ENCODE measurements at places on chromosomes 11 and 22.

- DNase-seq, result no peak
Measured at GRCh38 chr11:70472240-70472639, 73.9 kb downstream of the CTTN start.

GRCh38 chr22:18997925-18998315, 61.8 kb upstream of the PRODH start:
- DNase-seq, result no peak

GRCh38 chr22:30315962-30316576, 10.7 kb downstream of the TBC1D10A start:
- DNase-seq, result no peak

DNA sequence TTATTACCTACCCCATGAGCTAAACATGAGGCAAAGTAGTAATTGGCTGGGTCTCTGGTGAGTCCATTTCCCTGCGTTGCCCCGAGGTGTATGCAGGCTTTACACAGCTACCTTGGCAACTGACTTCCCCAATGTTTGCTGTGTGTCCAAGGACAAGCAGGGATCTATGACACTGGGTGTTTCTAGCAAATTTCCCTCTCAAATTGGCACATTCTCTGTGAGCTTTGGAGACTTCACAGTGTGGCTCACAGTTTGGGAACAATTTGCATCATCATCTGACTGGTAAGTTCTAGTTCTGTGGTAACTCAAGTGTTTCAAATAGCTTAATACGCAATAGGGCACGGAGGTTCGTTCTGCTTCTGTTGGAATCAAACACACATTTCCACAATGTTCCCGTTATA, 12.5 kb downstream of the NNMT start:
- DNase-seq, result no peak

DNA sequence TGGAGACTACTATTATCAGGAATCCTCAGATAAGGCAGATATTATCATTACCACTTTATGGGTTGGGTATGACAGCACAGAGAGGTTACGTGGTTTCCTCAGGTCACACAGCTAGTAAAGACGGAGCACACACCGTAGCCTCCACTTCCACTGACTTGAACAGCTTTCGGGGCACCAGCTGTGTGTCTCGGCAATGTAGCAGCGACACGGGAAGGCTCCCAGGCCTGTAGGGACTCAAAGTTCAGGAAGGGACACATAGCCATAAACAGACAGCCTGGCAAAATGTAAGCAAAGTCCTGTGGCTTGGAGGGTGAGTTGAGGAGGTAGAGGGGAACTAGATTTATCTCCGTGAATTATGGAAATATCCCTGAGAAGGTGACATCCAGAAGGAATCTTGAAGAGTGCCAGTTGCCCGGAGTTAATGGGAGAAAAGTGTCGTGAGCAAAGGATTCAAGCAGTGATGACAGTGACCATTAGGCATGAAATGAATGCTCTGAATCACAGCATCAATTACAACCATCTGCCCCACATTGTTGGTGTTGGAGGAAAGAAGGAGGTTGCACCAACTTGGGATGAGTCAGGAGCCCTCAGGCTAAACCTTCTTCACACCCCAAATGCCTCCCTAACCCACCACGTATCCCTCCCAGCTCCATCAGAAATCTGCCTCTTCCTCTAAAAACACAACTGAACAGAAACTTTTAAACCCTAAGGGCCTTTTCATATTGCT, 106.7 kb upstream of the ASPHD2 start:
- DNase-seq, result no peak

DNA sequence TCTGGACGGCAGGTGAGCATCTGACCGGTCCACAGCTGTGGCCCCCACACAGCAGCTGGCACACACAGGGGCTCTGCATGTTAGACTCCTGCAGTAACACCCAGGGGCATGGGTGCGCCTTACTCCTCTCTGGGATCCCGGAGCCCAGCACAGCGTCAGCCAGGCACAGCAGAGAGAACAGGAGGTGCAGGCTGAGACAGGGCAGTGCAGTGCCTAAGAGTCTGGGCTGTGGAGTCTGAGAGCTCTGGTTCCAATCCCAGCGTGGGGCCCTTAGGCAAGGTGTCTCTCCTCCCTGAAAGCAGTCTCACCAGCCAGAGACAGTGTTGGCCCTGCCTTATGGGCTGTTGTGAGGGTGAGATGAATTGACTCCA, 2.3 kb downstream of the NUDT8 start:
- no peak for DNase-seq

GRCh38 chr11:9568854-9569587, 4.4 kb upstream of the WEE1 start:
- DNase-seq, result no peak

DNA sequence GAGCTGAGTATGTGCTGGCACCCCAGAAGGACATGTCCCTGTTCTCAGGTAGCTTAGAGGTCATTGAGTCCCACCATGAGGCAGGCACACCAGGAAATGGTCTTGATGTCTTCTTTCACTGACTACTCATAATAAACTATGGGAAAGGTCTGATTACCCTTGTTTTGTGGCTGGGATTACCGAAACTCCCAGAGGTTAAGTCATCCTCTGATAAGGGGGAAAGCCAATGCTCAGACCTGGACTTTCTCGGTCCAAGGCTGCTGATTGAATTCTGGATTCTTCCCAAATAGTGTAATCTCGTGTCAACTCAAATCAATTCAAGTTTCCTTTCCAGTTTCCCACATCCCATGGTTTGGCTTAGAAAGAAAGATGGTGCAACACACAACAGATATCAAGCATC, 3.7 kb upstream of the CD44 start:
- DNase-seq, result no peak

DNA sequence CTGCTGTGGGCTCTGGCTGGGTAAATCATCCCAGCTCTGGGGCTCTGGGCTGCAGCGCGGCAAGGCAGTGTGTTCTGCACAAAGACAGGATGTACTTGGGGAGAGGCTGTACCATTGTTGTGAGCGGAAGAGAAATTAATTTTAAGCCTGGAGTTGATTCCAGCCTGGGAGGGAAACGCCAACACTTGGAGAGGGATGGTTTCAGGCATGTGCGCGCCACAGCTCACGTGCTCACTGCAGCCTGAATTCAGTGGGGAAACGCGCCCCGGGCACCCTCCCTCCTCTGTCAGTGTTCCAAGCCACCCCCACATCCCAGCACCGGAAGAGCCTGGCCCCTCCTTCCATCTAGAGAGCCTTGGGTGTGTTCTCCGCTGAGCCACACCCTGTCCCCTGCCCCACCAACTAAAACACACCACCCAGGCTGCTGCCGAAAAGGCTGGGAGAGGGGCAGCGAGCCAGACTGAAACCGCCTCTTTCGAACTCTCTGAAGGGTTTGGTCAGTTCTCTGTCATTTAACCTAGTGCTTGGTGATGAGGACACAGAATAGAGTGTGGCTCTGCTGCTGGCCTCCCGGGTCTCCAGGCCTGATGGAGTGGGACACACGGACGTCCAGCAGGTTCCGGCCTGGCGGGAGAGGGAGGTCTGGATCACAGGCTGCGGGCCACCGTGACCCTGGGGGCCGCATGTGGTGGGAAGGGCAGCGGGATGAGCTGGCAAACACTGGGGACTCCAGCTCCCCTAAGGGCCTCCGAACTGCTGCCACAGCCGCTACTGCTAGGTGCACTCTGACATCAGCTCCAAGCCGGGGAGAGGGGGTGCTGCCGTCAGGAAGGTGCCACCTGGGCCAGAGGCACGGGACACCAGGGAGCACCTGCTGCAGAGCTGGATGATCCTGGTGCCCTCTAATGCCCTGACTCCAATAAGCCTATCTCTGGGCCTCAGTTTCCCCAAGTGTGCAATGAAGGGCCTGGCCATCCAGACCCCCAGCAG, 230.8 kb downstream of the CTTN start:
- peak; percentile 51 for DNase-seq

GRCh38 chr11:134479206-134480135, 67.4 kb upstream of the B3GAT1 start:
- no peak for DNase-seq

DNA sequence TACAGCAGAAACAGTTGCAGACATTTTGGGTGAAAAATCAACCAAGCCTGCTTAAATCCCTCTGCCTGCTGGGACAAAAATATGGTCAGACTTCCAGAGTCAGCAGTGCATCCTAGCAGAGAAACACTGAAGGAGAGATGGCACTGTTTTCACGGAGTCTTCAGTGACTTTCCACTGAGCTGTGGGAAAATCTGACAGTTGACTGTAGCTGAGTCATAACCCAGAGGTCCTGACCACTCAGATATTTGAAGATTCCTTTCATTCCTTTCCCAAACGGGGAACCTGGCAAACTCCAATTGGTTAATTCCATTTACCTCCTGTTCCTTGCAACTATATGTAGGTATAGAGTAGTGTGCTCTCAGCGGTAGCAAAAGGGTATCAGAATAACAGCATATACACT, 20.9 kb upstream of the UPB1 start:
- no peak for DNase-seq

DNA sequence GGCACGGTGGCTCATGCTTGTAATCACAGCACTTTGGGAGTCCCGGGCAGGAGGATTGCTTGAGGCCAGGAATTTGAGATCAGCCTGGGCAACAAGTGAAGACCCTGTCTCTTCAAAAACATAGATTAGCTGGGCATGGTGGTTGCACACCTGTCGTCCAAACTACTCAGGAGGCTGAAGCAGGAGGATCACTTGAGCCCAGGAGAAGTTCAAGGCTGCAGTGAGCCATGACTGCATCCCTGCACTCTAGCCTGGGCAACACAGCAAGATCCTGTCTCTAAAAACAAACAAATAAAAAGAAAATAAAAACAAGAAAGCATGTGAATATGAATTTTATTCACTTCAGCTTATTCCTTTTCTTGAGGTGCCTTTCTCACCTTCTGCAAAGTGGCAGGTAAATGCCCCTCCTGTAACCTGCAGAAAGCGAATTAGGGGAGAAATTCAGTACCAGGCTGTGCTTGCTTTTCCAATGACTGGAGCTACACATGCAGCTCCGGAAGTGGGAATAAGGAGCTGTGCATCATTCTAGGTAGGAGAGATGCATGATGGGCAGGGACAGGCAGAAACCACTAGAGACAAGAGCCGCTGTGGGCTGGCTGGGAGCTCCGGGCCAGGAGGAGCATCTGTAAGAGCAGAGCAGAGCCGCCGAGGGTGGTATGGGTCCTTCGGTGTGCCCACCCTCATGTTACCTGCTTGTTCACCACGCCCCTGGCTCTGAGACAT, 14.7 kb upstream of the KCTD17 start:
- DNase-seq, result no peak

DNA sequence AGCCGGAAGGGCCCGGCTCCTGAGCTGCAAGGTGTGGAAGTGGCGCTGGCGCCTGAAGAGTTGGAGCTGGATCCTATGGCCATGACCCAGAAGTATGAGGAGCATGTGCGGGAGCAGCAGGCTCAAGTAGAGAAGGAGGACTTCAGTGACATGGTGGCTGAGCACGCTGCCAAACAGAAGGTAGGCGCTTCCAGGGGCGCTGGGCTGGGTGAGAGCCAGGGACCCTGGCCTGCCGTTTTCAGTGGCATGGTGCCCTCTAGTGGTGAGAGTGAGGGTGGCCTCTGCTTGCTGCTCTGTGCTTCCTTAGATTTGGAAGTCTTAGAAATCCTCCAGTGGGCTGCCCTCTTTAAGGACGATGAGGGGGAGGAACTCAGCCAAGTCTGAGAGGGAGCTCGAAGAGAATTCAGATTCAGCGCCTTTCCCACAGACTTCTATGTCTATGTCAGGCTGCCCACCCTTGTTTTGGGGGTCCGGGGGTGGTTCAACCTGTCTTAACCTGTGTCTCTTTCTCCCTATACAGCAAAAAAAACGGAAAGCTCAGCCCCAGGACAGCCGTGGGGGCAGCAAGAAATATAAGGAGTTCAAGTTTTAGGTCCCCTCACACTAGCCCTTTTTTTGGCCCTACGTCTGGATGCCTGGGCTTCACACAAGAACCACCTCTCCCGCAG, 1.8 kb upstream of the PACS1 start:
- peak; percentile 44 for DNase-seq

DNA sequence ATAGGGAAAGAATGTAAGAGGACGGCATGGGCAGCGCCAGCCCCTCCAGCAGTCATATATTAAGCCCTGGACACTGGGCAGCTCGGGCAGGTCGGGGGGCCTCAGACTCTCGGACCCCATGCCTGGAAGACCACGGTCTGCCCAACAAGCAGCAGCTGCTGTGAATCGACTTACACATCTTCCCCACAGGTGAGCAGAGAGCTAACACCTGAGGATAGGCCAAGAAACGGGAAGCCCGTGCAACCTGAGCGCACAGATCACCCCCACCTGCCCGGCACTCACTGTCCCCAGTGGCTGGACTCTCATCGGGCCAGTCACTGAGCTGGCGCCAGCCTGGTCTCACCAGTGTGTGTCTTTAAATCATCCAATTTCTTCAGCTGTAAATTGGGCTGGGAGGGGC, 4.7 kb upstream of the TCF20 start:
- no peak for DNase-seq

- peak; percentile 46 for DNase-seq
Measured at GRCh38 chr22:24525416-24526037, 29.4 kb downstream of the GUCD1 start.

GRCh38 chr11:126543691-126544090, 188.2 kb downstream of the ST3GAL4 start:
- DNase-seq, result no peak

DNA sequence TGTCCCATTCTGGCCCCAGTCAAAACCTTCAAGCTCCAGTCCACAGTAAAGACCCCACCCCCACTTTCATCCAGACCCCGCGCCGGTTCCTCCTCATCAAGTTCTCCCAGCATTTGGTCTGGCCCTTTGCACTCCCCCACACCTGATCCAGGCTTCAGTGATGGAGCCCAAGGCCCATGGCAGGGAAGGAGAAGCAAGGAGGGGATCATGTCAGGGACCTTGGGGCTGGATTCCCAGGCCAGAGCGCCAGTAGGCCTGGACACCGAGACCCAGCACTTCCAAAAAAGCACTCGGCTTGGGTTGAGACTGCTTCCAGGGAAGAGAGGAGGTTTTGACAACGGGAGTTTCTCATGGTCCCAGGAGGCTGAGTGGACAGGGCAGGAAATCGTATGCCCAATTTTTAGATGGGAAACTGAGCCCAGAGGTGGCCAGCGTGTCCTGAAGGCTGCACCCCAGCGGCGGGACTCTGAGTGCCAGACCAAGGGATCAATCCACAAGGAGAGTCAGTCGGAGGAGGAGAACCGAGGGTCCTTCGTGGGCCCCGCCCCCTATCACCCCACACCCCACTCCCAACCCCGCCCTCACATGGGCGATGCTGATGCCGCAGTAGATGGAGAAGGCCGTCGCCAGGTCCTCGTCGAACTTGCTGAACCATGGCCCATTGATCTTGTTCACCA, 90.5 kb downstream of the PDE2A start:
- DNase-seq, result no peak

GRCh38 chr11:37718431-37718999, 1120.5 kb upstream of the RAG2 start:
- DNase-seq, result no peak

DNA sequence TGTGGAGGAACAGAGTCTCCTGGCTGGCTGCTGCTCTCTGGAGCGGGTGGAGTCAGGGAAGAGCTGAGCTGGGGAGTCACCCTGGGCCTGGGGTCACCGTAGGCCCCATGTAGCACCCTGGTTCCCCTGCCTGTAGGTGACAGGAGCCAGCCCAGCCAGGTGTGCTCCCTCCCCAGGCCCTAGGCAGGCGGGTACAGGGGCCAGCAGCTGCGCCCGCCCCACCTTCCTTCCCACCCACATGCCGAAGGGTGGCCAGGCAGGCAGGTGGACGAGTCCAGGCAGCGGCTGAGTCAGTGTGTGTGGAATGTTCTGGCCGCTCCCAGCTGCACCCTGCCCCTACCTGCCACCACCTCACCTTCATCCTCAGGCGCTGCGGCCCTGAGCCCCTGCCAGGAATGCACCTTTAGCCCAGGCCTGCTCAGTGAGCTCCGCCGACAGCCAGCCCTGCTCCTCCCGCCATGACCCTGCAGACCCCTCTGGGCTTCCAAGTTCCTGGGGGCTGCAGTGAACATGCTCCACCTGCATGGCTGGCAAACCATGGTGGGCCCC, 654 bp upstream of the SYT8 start:
- no peak for DNase-seq

All from NCI-H2171 (cell line).